Nasal cavity respiratory epithelium epithelial cell of viscerocranial mucosa (primary cell): ENCODE measurements at places on chromosomes 6 and 20. TPM values are rescaled to one million over a fixed set of nuclear protein-coding genes. Genes with fewer than 3 reads are reported as not detected.

KCNK16 gene
- not detected in 2 replicates for total RNA-seq

TAGAP gene
- total RNA-seq, result 0.34 and 0.43 TPM in 2 replicates

MAS1 gene
- not detected in 2 replicates for total RNA-seq

ADGRG6 gene
- 13.0 and 20.5 TPM in 2 replicates for total RNA-seq

COL20A1 gene
- total RNA-seq, result under 0.01 and 0.07 TPM in 2 replicates

SLC22A7 gene
- not detected in 2 replicates for total RNA-seq

FILIP1 gene
- total RNA-seq, result under 0.01 and 0.14 TPM in 2 replicates

SLC35B2 gene
- total RNA-seq, result 51.9 and 56.0 TPM in 2 replicates

RNF144B gene
- total RNA-seq, result 142 and 179 TPM in 2 replicates

SLC17A2 gene
- total RNA-seq, result not detected in 2 replicates

GHRH gene
- not detected in 2 replicates for total RNA-seq

PABPC1L gene
- total RNA-seq, result 6.8 and 21.9 TPM in 2 replicates

PGC gene
- total RNA-seq, result not detected in 2 replicates

GSTA2 gene
- not detected in 2 replicates for total RNA-seq

MUCL3 gene
- not detected in 2 replicates for total RNA-seq

NKAIN2 gene
- under 0.01 and 0.07 TPM in 2 replicates for total RNA-seq

RIPOR3 gene
- total RNA-seq, result 1.6 TPM in 1 of 2 replicates, not detected in the other

C4A gene
- 1.3 and 1.4 TPM in 2 replicates for total RNA-seq

ZFP57 gene
- under 0.01 and 4.2 TPM in 2 replicates for total RNA-seq

PSORS1C2 gene
- total RNA-seq, result not detected in 2 replicates

HNF4A gene
- total RNA-seq, result not detected in 2 replicates

RSPH9 gene
- under 0.01 and 0.07 TPM in 2 replicates for total RNA-seq

TNNC2 gene
- total RNA-seq, result not detected in 2 replicates

CENPW gene
- total RNA-seq, result 1.4 and 1.6 TPM in 2 replicates

KHDC1L gene
- total RNA-seq, result not detected in 2 replicates

BANF2 gene
- not detected in 2 replicates for total RNA-seq

F13A1 gene
- total RNA-seq, result not detected in 2 replicates

FERMT1 gene
- total RNA-seq, result 53.0 and 80.4 TPM in 2 replicates

TMEM74B gene
- under 0.01 and 0.36 TPM in 2 replicates for total RNA-seq

ZSCAN16 gene
- total RNA-seq, result 5.6 and 10.3 TPM in 2 replicates

PLG gene
- total RNA-seq, result not detected in 2 replicates

RAB44 gene
- total RNA-seq, result under 0.01 and 0.07 TPM in 2 replicates

ADGRF5 gene
- not detected in 2 replicates for total RNA-seq

APCDD1L gene
- total RNA-seq, result under 0.01 and 0.21 TPM in 2 replicates

SLC24A3 gene
- 0.34 and 0.36 TPM in 2 replicates for total RNA-seq

HTR1B gene
- 0.64 and 0.68 TPM in 2 replicates for total RNA-seq

LRRN4 gene
- 0.07 TPM in 1 of 2 replicates, not detected in the other for total RNA-seq

ARFGEF3 gene
- total RNA-seq, result 8.9 and 17.8 TPM in 2 replicates

HCRTR2 gene
- not detected in 2 replicates for total RNA-seq

ZSCAN31 gene
- total RNA-seq, result 24.9 and 64.0 TPM in 2 replicates
